ENCODE measurements at places on chromosomes 4 and X. TPM values are rescaled to one million over a fixed set of nuclear protein-coding genes. Genes with fewer than 3 reads are reported as not detected.

The CCDC160 gene
- not detected for total RNA-seq

The TMEM192 gene
- 16.9 TPM for total RNA-seq

The USP17L27 gene
- not detected for total RNA-seq

The P2RY8 gene
- 0.38 TPM for total RNA-seq

The AKAP4 gene
- total RNA-seq: not detected

The MED14 gene
- total RNA-seq: 11.5 TPM

The PCSK1N gene
- total RNA-seq: not detected

The ITIH6 gene
- not detected for total RNA-seq

The PWWP3B gene
- not detected for total RNA-seq

The SASH3 gene
- not detected for total RNA-seq

The SLITRK2 gene
- total RNA-seq: not detected

The NPY2R gene
- total RNA-seq: 0.13 TPM

The THOC2 gene
- 84.0 TPM for total RNA-seq

The BST1 gene
- 154 TPM for total RNA-seq
